ENCODE measurements at places on chromosomes 3 and 15. TPM values are rescaled to one million over a fixed set of nuclear protein-coding genes. Genes with fewer than 3 reads are reported as not detected.

P2RY13 gene
- total RNA-seq: not detected

UACA gene
- total RNA-seq: 37.8 TPM

KCNAB1 gene
- 0.79 TPM for total RNA-seq

SERINC4 gene
- total RNA-seq: 0.35 TPM

LYZL4 gene
- not detected for total RNA-seq

TIMP4 gene
- 0.75 TPM for total RNA-seq
